ENCODE measurements at places on chromosomes 13 and 19.

GRCh38 chr13:103349211-103349980, 283.2 kb upstream of the SLC10A2 start:
- peak; percentile 92 for DNase-seq

DNA sequence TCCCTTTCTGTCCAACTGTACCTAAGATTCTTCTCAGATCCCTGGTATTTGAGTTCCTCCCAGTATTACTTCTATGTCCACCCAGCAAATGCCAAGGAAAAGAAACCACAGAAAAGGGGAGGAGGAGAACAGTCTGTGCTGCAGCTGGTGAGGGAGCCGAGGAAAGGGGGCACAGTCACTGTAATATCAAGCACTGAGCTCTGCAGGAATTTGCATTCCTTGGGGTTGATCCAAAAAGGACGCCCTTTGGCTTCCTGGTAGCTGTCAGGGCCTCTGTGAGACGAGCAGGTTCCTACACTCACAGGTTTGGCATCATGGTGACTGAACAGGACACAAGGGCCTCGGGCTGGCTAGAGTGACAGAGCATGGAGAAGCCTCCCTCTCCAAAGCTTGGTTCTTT, 273.4 kb downstream of the NHLRC3 start:
- no peak for DNase-seq

- no peak for DNase-seq
These were observed 483.8 kb upstream of the SLITRK6 start for GRCh38 chr13:86283031-86283430.

DNA sequence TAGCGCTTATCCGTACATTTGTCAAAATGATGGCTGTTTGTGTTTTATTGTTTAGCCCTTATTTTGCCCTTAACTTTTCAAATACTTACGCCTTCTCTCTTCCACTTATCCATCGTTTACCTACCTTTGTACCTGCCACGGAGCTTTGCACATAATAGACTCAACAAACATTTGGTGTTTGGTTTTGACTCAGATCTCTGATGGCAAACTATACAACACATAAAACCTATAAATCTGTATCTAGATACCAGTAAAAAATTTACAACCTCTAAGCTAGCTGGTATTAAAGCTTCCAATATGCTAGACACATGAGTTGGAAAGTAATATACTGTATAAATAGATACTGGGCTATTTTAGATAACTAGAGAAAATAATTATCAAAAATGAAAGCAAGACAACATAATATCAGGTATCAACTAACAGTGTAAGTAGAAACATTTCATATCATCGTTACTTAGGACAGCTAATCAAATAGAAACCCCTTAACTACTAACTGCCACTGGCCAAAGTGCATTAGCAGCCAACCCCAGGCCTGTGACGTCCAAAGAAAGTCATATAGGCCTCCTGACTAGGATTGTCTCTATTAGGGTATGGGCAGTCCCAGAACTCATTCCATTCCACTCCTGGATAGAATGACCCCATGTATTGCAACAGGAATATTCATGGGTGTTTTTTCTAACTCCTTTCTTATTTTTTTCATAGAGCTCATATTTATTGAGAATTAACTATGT, 53.8 kb downstream of the KCTD12 start:
- DNase-seq: no peak

DNA sequence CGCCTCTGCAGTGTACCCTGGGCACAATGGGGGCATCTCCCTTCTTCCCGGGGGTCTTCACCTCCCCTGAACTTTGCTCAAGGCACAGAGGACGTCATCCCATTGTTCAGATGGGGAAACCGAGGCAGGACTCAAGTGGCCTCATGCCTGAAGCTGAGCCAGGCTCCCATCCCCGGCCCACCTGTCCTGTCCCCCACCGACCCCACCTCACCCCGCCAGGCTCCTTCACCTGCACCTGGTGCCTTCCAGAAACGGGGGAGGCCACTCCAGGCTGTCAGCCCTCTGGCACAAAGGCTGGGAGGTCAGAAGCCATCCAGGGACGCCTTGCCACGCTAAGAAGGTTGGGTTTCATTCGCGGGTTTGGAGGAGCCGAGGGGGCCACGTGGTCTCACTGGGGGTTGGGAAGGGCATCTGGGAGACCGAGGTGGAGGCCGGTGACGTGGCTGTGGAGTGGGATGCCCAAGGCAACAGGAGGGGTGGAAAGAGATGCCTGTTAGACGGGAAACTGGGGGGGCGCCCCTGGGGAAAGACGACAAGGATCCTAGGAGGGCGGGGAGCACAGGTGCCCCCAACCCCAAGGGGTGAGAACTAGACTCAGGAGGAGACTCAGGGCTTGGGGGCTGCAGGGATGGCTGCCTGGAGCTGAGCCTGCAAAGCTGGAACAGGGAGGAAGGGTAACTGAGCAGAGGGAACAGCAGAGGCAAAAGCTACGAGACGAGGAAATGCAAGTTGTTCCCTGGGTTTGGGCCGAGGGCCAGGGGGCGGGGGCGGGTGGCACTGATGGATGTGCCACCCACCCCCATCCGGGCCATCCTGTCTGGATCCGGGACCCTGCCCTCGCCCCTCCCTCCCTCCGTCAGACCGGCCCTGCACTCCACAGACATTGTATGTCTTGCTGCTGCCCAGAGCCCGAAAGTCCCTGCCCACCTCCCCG, 6.0 kb upstream of the TCF3 start:
- no peak for DNase-seq

- DNase-seq: no peak
These were observed 386.6 kb downstream of the KCNRG start for GRCh38 chr13:50401721-50402465.

GRCh38 chr13:80778297-80778696, 437.4 kb upstream of the SPRY2 start:
- DNase-seq: no peak

GRCh38 chr19:10431254-10431942, 11.1 kb downstream of the PDE4A start:
- no peak for DNase-seq

DNA sequence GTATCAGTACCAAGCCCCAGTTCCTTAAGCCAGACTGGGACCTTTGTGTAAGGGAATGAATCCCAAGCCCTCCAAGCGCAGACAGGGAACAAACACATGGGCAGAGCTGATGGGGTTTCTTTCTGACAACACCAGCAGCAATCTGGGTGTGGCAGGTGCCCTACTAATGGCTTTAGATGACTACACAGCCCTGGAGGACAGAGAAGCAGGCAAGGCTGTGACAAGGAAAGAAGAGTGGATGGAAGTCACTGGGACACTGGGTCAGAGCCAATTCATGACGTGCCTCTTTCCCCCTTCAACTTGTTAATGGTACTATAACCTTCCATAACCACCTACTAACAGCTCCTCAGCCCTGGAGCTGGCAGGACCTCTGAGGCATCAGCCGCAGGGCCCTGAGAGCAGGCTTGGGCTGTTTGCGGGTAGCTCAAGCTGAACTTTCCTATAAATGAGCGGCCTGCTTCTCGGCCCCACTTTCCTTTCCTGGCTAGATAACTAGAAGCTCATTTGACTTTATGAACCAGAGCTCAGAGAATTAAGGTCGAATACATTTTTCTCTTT, 38.9 kb downstream of the RASL11A start:
- no peak for DNase-seq

DNA sequence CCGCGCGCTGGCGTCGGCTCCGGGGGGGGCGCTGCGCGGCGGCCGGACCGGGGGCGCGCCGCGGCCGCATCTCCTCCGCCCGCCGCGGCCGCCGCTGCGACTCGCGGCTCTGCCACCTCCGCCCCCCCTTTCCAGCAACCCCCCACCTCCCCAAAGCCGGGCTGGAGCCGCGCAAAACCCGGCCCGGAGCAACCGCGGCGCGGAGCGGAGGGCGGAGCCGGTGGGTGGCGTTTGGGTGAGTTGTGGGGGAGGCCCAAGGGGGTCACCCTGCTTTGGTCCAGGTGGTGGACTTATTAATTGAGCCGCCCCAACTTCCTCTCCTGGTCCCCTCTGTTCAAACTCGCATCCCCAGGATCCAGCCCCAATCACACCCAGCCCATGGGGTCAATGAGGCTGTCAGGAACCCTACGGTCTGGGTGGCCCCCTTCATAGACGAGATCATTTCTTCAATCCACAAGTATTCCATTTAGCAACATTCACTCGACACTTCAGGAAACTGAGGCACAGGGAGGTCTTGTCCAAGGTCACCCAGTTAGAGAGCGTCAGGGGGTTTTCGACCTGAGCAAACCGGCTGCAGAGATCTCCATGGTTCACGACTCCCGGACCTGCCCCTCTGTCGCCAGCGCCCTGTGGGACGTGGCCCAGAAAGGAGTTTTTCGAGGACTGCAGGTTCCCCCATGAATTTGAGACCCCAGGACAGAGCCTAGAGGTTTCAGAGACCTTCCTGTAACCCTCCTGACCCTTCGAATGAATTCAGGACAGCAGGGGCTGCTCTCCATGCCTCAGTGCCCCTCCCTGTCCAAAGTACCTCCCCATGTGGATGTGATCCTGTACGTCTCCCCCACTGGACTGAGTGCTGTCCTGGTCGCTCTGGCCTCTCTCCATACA, 22.4 kb upstream of the SEMA6B start:
- DNase-seq: no peak

DNA sequence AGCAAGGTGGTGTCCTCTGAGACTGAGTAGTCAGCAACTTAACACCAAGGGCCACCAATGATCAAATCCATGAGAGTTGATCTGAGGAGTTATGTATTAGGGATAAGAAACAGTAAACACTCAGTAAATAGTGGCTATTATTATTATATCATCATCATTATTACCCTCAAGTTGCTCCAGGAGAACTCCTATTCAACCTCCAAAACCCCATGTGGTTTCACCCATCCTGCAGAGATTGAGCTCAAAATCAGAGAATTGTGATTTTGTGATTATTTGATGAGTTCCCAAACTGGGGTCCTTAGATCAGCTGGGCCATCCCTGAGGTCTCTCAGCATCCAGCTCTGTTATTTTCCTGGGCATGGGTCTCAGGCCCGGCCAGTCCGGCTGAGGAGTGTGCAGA, 3.5 kb upstream of the CGB7 start:
- no peak for DNase-seq

GRCh38 chr19:28486926-28487325, 726.0 kb downstream of the UQCRFS1 start:
- no peak for DNase-seq

DNA sequence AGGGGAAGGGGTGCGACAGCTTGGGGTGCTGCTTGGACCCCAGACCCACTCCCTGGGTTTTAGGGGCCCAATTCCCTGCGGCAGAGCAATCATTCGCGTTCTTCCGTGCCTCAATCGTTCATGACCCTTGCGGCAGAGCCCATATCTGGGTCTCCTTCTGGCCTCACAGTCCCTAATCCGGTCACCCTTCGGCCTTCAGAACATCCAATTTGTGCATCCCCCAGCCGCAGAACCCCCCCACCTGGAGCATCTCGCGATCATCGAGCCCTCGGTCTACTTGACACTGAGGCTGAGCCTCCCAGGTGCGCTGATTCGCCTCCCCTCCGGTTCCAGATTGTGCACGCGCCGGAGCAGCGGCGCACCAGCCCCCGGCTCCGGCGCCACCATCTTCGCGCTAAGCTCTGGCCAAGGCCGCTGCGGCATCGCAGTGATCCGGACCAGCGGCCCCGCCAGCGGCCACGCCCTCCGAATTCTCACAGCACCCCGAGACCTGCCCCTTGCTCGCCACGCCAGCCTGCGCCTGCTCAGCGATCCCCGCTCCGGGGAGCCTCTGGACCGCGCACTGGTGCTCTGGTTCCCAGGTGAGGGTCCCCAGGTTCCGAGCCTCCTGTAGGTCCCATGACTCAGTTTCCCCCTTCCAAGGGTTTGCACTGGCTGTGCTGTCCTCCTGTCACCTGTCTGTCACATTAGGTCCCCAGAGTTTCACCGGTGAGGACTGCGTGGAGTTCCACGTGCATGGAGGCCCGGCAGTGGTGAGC, 501 bp downstream of the GTPBP3 start:
- no peak for DNase-seq

DNA sequence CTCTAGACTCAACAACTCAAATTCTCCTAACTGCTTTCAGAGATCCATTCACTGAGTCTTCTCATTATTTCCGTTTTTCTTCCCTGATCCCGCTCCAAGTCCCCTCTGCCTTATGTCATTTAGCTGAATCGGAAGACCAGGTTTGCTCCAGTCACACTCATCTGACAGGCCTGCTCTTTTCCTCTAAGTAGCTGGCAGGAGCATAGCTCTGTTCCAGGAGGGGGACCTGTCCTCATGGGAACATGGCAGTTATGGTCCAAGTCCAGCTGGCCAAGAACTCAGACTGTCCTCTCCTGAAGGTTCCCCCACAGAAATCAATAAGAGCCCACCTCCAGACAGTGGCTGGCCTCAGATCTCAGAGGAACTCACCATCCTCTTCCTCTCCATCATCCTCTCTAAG, 130.9 kb upstream of the SERP2 start:
- DNase-seq: no peak

- no peak for DNase-seq
These were observed 90.8 kb downstream of the IPO5 start for GRCh38 chr13:98044301-98044700.

GRCh38 chr13:39599842-39600241, 3.2 kb downstream of the LHFPL6 start:
- no peak for DNase-seq

GRCh38 chr19:44745341-44745831, 3.1 kb upstream of the BCL3 start:
- no peak for DNase-seq

- no peak for DNase-seq
These were observed 14.0 kb upstream of the TMPRSS9 start for GRCh38 chr19:2345794-2346663.

DNA sequence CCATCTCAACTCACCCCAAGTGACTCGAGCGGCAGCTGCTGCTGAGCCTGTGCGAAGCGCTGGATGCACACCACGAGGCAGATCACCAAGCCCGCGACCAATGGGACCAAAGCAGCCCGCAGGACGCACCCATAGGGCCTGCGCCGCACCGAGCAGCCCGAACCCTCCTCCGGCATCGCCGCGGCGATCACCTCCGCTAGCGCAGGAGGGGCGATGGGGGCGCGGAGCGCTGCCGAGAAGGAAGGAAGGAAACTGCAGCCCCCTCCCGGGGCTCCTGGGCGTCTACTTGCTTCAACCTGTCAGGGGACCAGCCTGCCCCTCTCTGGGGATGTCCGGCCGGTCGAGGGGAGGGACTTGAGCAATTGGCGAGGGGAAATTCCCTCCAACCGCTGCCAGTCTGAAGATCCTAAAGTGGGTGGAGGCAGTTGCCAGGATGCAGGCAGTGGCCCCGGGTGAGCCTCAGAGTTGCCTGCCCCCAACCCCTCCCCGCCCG, at the start of gene CD70:
TSS of gene CD70 (minus strand) at position 324 of the 493 bp plus-strand sequence. CDS start at position 176, 148 bp downstream.
- DNase-seq: no peak

GRCh38 chr19:50835785-50836542, 2.6 kb upstream of the KLK15 start:
- DNase-seq: no peak

GRCh38 chr13:40087091-40088002, 431.9 kb downstream of the COG6 start:
- DNase-seq: peak; percentile 97

- no peak for DNase-seq
These were observed 331.3 kb downstream of the NDFIP2 start for GRCh38 chr13:79812070-79812850.

DNA sequence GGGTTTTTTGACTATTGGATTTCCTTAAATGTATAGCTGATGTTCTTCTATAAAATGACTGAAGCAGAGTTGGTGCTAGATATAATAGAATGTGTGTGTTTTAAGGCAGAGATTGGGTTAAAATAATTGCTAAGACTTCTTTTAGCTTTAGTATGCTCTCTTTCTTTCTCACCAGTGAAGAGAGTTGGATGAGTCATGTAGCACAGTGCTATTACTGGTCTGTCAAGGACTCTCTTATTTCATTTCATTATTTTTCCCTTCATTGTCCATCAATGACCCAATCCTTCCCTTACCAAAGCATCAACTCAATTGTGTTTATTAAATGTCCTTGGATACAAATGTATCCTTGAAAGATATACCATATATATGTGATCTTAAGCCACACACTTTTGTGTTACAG, 268.9 kb downstream of the IRS2 start:
- DNase-seq: no peak

- no peak for DNase-seq
These were observed 7.1 kb upstream of the NFIC start for GRCh38 chr19:3359015-3359918.

Measured in NCI-H1694 treated with DMSO at 0.1 percent for 48 hours (cell line).